Progenitor cell of endocrine pancreas (in vitro differentiated cells): ENCODE measurements at places on chromosomes 1 and 21. TPM values are rescaled to one million over a fixed set of nuclear protein-coding genes. Genes with fewer than 3 reads are reported as not detected.

GRCh38 chr1:164731161-164731876, 172.3 kb downstream of the PBX1 start:
- DNase-seq: no peak

DNA sequence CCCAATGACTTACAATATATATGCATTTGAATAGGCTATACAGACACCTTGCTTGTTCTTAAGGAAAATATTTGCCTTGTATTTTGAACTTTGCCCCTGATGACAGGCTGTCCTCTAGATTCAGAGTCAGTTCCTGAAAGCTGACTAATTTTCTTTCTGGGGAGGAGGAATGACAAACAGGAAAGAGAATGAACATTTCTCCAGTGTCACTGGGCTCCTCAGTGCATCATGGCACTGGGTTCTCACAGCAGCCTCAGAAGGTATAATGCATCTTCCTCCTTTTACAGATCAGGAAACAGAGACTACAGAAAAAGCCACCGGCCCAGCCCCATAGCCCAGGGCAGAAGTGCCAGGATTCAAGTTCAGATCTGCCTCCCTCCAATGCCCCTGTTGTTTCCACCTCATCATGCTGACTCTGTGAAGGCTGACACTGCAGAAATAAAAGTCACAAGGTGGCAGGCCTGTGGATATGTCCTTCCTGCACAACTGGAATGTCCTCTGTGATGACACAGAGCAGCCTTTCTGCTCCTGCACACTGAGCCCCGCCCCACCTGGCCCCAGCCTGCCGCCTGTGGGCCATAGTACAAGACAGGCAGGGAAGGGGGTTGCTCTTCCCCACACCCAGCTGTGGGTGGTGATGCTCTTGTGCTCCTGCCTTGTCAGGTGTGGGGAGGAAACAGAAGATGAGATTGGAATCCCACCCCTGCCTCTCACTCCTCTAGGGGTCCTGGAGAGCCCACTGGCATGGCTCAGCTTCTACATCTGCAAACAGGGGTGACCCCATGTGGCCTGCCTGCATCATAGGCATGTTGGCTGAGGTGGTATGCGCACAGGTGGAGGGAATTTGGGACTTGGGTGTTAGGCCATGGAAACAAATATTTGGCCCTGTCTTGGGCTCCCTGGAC, 6.4 kb downstream of the TTC22 start:
- DNase-seq: no peak

DNA sequence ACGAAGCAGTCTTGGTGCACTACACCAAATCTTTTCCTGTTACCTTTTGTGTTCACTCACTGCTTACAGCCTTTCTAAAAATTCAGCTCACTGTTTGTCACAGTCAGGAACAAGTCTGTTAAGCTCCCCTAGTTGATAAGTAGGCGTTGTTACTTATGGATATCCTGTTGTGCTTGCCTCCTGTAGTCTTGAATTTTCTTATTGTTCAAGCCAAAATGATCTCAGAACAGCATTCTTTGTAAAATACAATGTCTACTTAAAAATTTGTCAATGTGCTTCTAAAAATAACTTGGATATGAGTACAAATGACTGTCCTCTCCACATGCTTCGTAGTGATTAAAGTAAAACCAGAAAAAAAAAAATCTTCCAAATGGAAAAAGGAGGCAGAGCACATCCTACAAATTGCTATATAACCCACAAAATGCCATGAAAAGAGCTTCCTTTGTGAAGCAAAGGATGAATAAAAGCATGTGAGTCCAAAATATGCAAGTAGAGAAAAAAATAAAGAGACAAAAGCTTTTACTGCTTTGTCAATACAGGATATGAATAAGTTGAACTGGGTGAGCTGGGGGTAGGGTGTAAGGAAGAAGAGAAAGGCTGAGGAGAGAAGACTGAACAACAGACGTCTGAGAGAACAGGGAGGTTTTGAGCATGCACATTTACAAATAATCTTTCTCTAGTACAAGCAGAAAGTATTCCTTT, 228.9 kb upstream of the ADGRL4 start:
- no peak for DNase-seq

- DNase-seq: peak; percentile 58
Observed at GRCh38 chr1:113759333-113760101, at the start of gene PHTF1. TSS of gene PHTF1 (minus strand) at chr1:113759486. CDS start at chr1:113758703, 783 bp downstream.

- no peak for DNase-seq
Observed at GRCh38 chr1:104726917-104727316, 977.2 kb downstream of the AMY1C start.

- no peak for DNase-seq
Observed at GRCh38 chr1:222940095-222940494, 125.3 kb downstream of the DISP1 start.

DNA sequence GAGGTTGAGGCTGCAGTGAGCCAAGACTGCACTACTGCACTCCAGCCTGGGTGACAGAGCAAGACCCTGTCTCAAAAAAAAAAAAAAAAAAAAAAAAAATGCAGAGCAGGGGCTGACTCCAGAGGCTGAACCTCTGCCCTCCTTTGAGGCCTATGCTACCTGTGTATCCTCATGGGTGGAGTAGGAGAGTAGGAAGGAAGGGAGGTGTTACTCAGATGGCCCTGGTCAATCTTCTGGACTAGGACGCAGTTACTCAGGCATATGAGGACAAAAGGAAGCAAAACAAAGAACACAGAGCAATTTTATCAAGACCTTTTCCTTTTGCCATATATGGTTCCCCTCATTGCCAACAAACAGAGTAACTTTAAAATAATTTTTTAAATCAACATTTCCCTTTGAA, 35.2 kb downstream of the TGFBR3 start:
- no peak for DNase-seq

KCNN3 gene
- 0.36 and 0.86 TPM in 2 replicates for total RNA-seq

FAM163A gene
- 1.1 and 1.5 TPM in 2 replicates for total RNA-seq

ECE1 gene
- 200 and 217 TPM in 2 replicates for total RNA-seq

TRIM45 gene
- 48.0 and 50.9 TPM in 2 replicates for total RNA-seq

FGR gene
- not detected in 2 replicates for total RNA-seq

PODN gene
- total RNA-seq: 0.26 and 0.38 TPM in 2 replicates

HES2 gene
- total RNA-seq: 0.07 and 0.12 TPM in 2 replicates

SMG7 gene
- total RNA-seq: 71.8 and 75.8 TPM in 2 replicates

S100A12 gene
- total RNA-seq: not detected in 2 replicates

CACNA1S gene
- total RNA-seq: 0.05 TPM in 1 of 2 replicates, not detected in the other
